ENCODE measurements at places on chromosomes 7 and 10.

DNA sequence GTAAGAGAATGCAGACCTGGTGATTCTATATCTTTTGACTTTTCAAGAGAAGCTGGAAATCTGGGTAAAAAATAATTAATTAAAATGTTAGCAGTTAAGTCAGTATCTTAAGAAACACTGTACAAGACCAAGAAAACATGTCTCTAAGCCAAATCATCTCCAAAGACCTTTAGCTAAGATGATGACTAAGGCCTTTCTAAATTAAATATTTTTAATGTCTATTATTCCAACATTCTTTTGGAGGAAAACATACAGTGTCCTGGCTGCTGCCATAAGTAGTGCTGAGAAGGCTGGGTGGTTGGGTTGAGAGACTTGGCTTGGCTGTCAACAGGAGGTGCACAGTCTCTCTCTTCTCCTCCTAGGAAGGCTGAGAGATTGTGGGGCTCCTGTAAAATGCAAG lies 20.3 kb downstream of the STARD3NL start:
- no peak for DNase-seq

DNA sequence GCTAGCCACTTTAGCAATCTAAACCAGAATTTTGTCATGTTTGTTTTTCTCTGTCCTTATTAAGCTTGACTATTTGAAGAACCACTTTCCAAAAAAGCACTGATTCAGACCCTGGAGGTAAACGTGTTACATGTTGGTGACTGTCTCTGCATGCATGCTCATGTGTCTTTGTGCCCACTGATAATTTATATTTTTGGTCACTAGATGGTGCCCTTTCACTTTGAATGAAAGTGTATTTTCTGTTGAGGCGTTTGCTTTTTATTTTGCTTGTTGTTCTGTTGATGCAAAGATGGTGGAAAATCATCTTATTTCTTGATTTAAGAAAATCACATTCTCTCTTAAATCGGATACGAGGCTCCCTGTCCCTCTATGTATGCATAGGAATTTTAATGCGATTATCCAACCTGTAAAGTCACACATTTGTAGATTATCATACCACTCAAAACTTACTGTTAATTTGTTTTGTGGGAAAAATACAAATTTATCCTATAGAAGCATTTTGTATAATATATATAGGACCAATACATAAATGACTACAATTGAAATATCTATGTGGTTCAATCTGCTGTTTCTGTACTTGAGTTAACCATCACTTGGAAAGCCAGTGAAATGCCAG lies 269.3 kb downstream of the BICC1 start:
- DNase-seq: no peak

GRCh38 chr10:5652746-5653145 lies 13.6 kb downstream of the ASB13 start:
- no peak for DNase-seq

GRCh38 chr7:52473756-52474155 lies 561.7 kb upstream of the POM121L12 start:
- no peak for DNase-seq

DNA sequence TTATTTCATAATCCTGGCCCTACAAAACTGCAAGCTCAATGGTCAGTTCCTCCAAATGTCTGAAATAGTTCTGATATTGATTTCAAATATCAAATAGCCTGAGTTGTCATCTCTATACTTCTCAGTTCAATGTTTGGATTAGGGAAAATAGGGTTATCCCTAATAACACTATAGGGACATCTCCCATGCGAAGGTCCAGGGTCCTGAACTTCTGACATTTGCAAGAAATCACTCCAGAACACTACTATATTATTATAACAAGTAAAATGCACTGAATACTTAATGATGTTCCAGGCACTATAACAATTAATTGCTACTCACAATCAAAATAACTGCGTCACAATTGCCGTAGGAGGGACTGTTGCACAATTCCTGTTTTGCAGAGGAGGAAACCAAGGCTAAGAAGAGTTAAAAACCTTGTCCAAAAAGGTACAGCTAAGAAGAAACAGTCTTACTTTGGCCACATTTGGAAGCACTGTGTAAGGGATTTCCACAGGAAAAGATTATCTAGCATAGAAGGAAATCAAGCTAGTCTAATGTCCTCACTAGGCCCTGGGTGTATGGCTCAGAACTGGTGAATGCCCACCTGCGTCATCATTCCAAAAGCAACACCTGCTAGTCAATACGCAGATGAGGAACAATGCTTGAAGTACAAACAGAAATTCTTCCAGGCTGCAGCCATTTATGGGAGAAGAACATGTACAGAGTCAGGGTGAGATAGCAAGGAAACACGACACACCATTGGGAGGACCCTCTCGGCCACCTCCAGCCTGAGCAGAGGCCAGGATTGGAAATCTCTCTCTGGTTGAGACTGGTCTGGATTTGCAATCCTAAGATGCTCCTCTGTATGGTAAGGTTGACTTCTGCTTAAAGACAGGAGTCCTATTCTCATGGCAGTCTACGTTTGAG lies 48.3 kb downstream of the ABLIM1 start:
- no peak for DNase-seq

DNA sequence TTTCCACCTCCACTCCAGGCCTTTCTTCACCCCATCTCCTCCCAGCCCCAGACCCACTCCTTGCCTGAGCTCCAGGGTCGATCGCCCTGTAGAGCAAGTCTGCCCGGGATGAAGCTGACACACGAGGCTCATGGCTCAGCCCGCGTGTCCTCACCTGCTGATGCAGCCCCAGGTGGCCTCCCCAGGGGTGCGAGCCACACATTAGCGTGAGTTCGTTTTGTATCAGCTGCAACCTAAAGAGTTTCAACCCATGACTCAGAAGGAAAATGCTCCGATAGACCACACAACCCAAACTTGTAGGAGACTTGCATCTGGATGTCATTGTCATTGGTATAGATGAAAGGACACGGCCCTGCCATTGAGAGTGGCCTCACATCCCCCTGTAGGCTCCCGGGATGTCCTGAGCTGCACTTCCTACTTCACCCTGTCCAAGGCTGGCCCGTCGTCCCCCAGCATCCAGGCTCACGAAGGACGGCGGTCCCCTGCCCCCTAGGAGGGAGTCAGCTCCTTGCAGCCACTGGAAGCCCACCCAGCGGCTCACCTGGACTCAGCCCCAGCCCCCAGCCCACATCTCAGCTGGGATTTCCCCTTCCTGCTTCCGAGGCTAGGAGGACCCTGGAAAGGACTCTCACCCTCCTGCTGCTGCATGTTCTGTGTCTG lies 97.7 kb downstream of the HTR5A start:
- DNase-seq: no peak

GRCh38 chr10:69409968-69410367 lies 6.8 kb downstream of the TACR2 start:
- no peak for DNase-seq

GRCh38 chr10:7027913-7028808 lies 382.7 kb downstream of the SFMBT2 start:
- no peak for DNase-seq

DNA sequence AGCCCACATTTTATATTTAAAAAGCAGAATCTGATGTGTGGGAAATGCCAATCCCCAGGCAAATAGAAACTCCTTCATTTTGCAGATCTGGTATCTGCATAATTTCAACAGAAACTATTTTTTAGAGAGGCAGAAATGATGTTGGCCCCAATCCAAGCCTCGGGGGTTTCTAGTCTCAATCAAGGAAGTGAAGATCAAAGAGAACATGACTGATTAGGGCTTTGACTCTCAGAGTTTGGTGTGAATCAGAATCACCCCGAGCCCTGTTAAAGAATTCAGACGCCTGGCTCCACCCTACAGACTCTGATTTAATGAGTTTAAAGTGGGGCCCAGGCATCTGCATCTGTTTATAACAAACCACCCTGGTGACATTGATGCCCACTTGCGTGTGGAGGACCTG lies 36.7 kb upstream of the UBE2H start:
- DNase-seq: no peak

GRCh38 chr10:122132331-122132755 lies 138.8 kb upstream of the BTBD16 start:
- DNase-seq: no peak

All from hypothalamus (tissue), 51 donors.